ENCODE measurements at places on chromosomes 5 and 9. TPM values are rescaled to one million over a fixed set of nuclear protein-coding genes. Genes with fewer than 3 reads are reported as not detected.

SLC27A6 gene
- total RNA-seq, result not detected

TLR4 gene
- not detected for total RNA-seq

PRDM9 gene
- not detected for total RNA-seq

RGS7BP gene
- total RNA-seq, result not detected

CENPH gene
- total RNA-seq, result 55.5 TPM

MLANA gene
- not detected for total RNA-seq

BSPRY gene
- total RNA-seq, result 7.2 TPM

LMAN2 gene
- total RNA-seq, result 140 TPM

OLFM1 gene
- total RNA-seq, result not detected

SOHLH1 gene
- not detected for total RNA-seq

MRPS30 gene
- total RNA-seq, result 48.4 TPM

CERCAM gene
- 12.2 TPM for total RNA-seq

CACFD1 gene
- total RNA-seq, result 1.1 TPM

OR1J2 gene
- total RNA-seq, result not detected

PCA3 gene
- total RNA-seq, result not detected

LCN12 gene
- 1.2 TPM for total RNA-seq

RNF44 gene
- 96.5 TPM for total RNA-seq

SURF2 gene
- total RNA-seq, result 14.9 TPM

TERT gene
- 0.82 TPM for total RNA-seq

ABHD17B gene
- total RNA-seq, result 27.0 TPM

CMYA5 gene
- 0.21 TPM for total RNA-seq

PCDHB8 gene
- total RNA-seq, result not detected

IL13 gene
- 4.8 TPM for total RNA-seq

WDR31 gene
- total RNA-seq, result 1.1 TPM

DRD1 gene
- total RNA-seq, result not detected

ARL14EPL gene
- 0.12 TPM for total RNA-seq

UBE2QL1 gene
- 0.35 TPM for total RNA-seq

EGFLAM gene
- total RNA-seq, result not detected

ANKRD34B gene
- total RNA-seq, result not detected

CD14 gene
- total RNA-seq, result 0.56 TPM

PDE8B gene
- 0.68 TPM for total RNA-seq

FCN1 gene
- total RNA-seq, result not detected

GABRA1 gene
- not detected for total RNA-seq
